Hepatocyte (in vitro differentiated cells): ENCODE measurements at places on chromosomes 5 and 9. TPM values are rescaled to one million over a fixed set of nuclear protein-coding genes. Genes with fewer than 3 reads are reported as not detected.

DNA sequence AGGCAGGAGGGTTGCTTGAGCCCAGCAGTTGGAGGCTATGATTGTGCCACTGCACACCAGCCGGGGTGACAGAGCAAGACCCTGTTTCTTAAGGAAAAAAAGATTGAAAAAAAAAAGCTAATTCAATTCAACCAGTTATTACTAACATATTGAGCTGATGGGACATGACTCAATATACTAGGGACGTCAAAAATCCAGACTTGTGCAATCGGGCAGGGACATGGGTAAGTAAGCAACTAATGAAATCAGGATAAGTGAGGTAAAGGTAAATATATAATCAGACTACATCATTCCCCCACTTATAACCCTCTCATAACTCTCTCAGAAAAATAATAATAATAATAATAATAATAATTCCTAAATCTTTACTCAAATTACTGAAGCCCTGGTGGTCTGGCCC lies 975 bp upstream of the HAVCR1 start:
- H3K36me3 ChIP-seq = no peaks in the 10 kb centered on the region
- H3K27ac ChIP-seq = peak overlapping the region; percentile 80
- H3K27me3 ChIP-seq = no peaks in the 10 kb centered on the region

- H3K4me1 ChIP-seq = peaks cover 5% of the 10 kb centered on the region
- H3K27me3 ChIP-seq = peaks cover 14% of the 10 kb centered on the region
- H3K27ac ChIP-seq = no peak overlapping the region
Observed at GRCh38 chr5:38009749-38010358, 170.0 kb upstream of the GDNF start.

DNA sequence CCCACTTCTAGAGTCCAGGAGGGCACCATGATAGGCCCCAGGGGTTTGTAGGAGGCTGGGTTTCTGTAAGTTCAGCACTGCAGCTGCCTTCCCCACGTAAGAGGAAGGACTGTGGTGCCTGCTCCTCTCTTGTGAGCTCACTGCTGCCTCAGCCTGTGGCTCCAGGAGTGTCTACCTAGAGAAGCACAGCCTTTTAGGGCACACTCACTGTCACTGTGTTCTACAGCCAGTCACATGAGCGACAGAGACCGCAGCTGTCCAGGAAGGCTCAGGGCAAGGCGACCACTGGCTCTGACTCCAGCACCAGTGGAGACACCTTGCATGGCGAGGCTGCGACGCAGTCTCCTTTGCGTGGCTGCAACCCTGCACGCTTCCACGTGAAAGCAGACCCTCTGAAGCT lies 72.8 kb downstream of the OTULIN start:
- no peak overlapping the region for H3K4me3 ChIP-seq
- no peak overlapping the region for H3K27ac ChIP-seq
- H3K4me1 ChIP-seq = no peaks in the 10 kb centered on the region

GRCh38 chr9:95753762-95754465 lies 121.6 kb upstream of the ERCC6L2 start:
- no peaks in the 10 kb centered on the region for H3K36me3 ChIP-seq
- no peak for DNase-seq
- H3K27ac ChIP-seq = peak overlapping the region; percentile 67
- peaks cover 44% of the 10 kb centered on the region for H3K4me1 ChIP-seq
- H3K4me3 ChIP-seq = no peak overlapping the region

DNA sequence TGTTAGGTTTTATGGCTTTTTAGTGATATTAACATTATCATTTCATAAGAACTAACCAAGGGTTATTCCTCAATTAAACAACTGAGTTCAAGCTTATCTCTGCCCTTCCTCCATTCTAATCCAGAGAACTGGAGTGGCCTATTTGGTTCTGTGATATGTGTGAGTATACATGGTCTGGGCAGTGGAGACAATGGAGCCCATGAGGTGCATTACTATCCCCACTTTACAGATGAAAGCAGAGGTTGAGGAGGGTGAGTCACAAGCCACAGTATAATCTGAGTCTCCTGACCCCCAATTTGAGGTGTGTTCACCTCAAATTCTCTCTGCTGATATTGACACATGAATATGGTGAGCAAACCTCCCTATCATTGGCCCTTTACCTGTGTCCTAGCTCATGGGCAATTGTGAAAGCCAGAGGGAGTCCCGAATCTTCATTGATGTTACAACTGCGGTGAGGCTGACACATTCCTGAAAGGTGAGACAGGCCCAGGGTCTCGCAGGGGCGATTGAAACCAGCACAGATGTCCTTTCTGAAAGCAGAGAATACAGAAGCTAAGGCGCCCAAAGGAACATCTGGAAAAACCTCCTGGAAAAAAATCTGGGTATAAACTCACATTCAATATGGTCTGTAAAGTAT lies 217.2 kb downstream of the TARS1 start:
- no peaks in the 10 kb centered on the region for H3K27me3 ChIP-seq
- DNase-seq = no peak
- H3K4me1 ChIP-seq = no peaks in the 10 kb centered on the region
- no peak overlapping the region for H3K4me3 ChIP-seq

- no peak for DNase-seq
- H3K36me3 ChIP-seq = no peaks in the 10 kb centered on the region
- no peaks in the 10 kb centered on the region for H3K4me1 ChIP-seq
- no peaks in the 10 kb centered on the region for H3K27me3 ChIP-seq
- no peak overlapping the region for H3K27ac ChIP-seq
Observed at GRCh38 chr5:7000310-7000709, 287.1 kb downstream of the TENT4A start.

DNA sequence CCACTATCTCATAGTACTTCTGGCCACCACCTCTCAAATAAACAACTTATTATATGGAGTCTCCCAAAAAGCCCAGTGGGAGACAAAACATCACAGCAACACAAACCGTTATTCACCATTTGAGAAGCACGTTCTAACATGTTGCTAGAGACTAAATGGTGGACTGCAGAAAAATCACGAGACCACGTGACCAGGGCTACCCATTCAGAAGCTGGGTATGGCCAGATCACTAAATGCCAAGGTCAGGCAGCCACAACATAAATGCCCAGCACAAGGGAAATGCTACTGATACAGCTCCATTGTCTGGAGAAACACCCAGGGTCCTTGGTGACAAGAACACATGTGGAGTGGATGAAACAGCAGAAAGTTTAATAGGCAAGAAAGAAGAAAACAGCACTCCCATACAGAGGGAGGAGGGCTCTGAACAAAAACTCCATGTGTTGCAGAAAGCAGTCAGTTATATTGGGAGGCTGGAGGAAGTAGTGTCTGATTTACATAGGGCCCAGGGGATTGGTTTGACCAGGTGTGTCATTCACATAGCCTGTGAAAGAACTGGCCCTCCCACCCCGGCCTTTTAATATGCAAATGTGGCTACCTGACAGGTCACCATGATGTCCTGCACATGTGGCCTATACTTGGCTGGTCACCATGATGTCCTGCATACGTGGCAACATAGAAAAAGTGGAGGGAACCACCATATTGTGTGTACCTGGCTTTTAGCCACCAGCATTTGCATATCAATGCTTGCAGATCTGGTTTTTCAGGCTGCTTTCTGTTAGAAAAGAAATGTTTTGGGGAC lies 97.2 kb downstream of the TRIM36 start:
- H3K27me3 ChIP-seq = no peaks in the 10 kb centered on the region
- no peak for DNase-seq
- H3K36me3 ChIP-seq = no peaks in the 10 kb centered on the region
- H3K27ac ChIP-seq = no peak overlapping the region
- H3K4me1 ChIP-seq = no peaks in the 10 kb centered on the region
- H3K4me3 ChIP-seq = no peak overlapping the region

GRCh38 chr5:116534964-116535651 lies 39.5 kb downstream of the SEMA6A start:
- DNase-seq = no peak
- no peak overlapping the region for H3K4me3 ChIP-seq
- peak overlapping the region; percentile 40 for H3K27ac ChIP-seq
- H3K36me3 ChIP-seq = no peaks in the 10 kb centered on the region
- peaks cover 51% of the 10 kb centered on the region for H3K4me1 ChIP-seq
- no peaks in the 10 kb centered on the region for H3K27me3 ChIP-seq

- peaks cover 74% of the 10 kb centered on the region for H3K27me3 ChIP-seq
- no peak overlapping the region for H3K27ac ChIP-seq
- H3K36me3 ChIP-seq = no peaks in the 10 kb centered on the region
- H3K4me1 ChIP-seq = peaks cover 8% of the 10 kb centered on the region
Observed at GRCh38 chr5:37831821-37832534, 7.9 kb downstream of the GDNF start.

- H3K27ac ChIP-seq = no peak overlapping the region
- H3K4me3 ChIP-seq = no peak overlapping the region
- no peaks in the 10 kb centered on the region for H3K36me3 ChIP-seq
- DNase-seq = no peak
- no peaks in the 10 kb centered on the region for H3K27me3 ChIP-seq
Observed at GRCh38 chr5:143592648-143593047, 189.2 kb upstream of the NR3C1 start.

GRCh38 chr5:40945111-40945510 lies 35.8 kb downstream of the C7 start:
- no peaks in the 10 kb centered on the region for H3K36me3 ChIP-seq
- no peaks in the 10 kb centered on the region for H3K27me3 ChIP-seq
- DNase-seq = no peak
- no peaks in the 10 kb centered on the region for H3K4me1 ChIP-seq
- H3K27ac ChIP-seq = no peak overlapping the region
- H3K4me3 ChIP-seq = no peak overlapping the region

DNA sequence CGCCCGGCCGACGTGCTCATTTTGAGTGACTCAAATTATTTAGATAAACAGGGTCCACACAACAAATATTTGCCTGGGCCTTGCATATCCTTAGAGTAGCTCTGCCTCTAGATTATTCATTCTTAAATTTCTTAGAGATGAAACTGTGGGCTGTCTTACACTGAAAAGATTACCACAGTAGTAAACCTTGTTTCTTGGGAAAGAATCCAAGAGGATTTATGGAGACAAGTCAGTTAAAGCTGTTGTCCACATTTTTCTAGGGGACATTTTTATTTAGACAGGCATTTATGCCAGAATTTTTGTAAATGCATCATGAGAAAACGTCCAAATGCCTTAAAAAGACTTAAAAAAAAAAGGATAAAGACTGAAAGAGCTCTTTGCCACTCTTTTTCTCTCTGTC lies 32.6 kb upstream of the RANBP3L start:
- DNase-seq = no peak
- H3K4me3 ChIP-seq = no peak overlapping the region
- H3K27ac ChIP-seq = no peak overlapping the region
- H3K27me3 ChIP-seq = no peaks in the 10 kb centered on the region
- no peaks in the 10 kb centered on the region for H3K4me1 ChIP-seq

DNA sequence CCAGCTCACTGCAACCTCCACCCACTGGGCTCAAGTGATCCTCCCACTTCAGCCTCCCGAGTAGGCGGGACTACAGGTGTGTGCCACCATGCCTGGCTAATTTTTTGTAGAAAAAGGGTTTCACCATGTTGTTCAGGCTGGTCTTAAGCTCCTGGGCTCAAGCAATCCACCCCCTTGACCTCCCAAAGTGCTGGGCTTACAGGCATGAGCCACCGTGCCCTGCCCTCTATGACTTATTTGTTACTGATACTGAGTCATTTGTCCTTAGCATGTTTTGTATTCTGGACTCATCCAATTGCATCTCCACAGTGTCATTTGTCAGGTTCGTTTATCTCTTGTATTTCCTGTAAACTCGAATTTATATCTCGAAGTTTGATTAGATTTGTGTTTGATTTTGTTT lies 2.7 kb upstream of the ITK start:
- H3K27ac ChIP-seq = no peak overlapping the region
- no peak overlapping the region for H3K4me3 ChIP-seq
- H3K4me1 ChIP-seq = no peaks in the 10 kb centered on the region
- DNase-seq = no peak
- no peaks in the 10 kb centered on the region for H3K36me3 ChIP-seq

DNA sequence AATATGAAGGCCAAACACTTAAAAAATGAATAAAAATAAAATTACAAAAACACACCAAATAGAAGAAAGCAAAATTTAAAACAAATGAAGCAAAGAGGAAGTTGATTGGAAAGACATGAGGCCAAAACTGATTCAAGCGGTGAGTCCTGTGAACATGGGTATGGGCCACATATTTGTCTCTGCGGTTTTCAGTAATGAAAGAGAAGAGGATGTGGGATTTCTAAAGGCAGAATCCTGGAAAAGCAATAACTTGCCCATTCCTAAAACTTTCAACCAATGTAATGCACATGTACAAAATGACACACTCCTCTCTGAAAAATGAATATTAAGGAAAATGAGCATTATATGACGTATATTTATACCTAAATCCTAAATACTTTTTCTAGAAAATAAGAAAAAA lies 263.7 kb downstream of the SEMA5A start:
- H3K36me3 ChIP-seq = no peaks in the 10 kb centered on the region
- no peak overlapping the region for H3K27ac ChIP-seq

- peaks cover 6% of the 10 kb centered on the region for H3K4me1 ChIP-seq
- H3K27ac ChIP-seq = no peak overlapping the region
- H3K27me3 ChIP-seq = no peaks in the 10 kb centered on the region
- H3K36me3 ChIP-seq = no peaks in the 10 kb centered on the region
- no peak overlapping the region for H3K4me3 ChIP-seq
- DNase-seq = no peak
Observed at GRCh38 chr9:33248606-33249005, 8.6 kb downstream of the SPINK4 start.

DNA sequence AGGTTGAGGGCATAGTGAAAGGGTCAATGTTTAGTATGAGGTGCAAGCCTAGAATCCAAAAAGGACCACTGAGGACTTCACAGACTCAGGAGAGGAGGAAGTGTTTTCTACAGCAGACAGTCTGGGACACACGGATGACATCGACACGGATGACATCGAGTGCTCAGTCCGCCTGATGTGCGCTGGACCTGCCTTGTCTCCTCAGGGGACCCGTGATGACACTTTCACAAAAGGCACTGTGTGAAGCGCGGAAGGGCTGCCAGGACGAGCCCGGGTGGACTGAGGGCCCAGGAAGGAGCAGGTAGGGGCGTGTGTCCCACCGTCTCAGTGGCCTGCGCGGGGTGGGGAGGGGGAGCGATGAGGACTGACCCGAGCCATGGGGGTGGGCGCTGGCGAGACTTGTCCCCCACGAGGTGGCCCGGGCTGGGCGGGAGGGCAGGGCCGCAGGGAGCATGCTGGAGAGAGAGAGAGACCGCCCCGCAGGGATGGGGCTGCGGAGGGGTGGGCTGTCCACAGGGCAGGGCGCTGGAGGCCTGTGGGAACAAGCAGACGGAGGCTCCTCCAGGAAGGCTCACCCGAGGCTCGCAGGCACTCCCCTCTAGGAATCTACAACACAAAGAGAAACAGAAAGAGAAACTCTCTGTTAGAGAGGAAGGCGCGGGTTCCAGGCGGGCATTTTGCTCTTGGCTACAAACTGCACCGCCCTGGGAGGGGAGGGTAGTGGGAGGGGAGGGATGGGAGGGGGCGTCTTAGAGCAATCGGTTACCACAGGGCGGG lies 54.9 kb downstream of the USP20 start:
- no peaks in the 10 kb centered on the region for H3K36me3 ChIP-seq
- no peak overlapping the region for H3K4me3 ChIP-seq
- DNase-seq = no peak
- H3K27ac ChIP-seq = no peak overlapping the region

Gene PCDHA6
- total RNA-seq = 3.2 and 3.4 TPM in 2 replicates

Gene SLC1A1
- 50.7 and 52.9 TPM in 2 replicates for total RNA-seq

Gene PCDHGA4
- 0.17 and 0.28 TPM in 2 replicates for total RNA-seq

Gene KIAA0825
- total RNA-seq = 4.5 and 4.9 TPM in 2 replicates
